Calu3 (cell line): ENCODE measurements at places on chromosomes 3 and 15. TPM values are rescaled to one million over a fixed set of nuclear protein-coding genes. Genes with fewer than 3 reads are reported as not detected.

DNA sequence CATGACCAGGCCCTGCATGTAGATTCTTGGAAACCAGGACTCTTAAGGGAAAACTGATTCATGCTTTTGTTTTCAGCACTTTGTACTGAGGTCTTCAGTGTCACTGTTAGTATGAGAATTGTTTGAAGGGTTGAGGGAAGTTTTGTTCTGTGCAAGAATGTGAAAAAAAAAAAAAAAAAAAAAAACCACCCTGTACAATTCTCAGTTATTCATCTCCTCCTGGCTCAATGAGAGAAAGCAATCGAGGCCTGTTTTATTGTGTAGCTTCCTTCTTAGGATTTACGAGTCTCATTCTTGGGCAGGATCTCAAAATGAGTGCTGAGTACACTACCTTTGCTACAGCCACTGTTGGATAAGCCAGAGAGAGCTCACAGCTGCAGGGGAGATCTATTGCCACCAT is 469.5 kb downstream of the CNTN4 start:
- no peaks in the 10 kb centered on the region for H3K4me1 ChIP-seq
- no peaks in the 10 kb centered on the region for H3K36me3 ChIP-seq
- no peak overlapping the region for H3K27ac ChIP-seq
- H3K4me3 ChIP-seq: no peak overlapping the region
- DNase-seq: no peak

NANOGP8 gene
- total RNA-seq: not detected in 2 replicates

THBS1 gene
- 81.2 and 199 TPM in 2 replicates for total RNA-seq

DNA sequence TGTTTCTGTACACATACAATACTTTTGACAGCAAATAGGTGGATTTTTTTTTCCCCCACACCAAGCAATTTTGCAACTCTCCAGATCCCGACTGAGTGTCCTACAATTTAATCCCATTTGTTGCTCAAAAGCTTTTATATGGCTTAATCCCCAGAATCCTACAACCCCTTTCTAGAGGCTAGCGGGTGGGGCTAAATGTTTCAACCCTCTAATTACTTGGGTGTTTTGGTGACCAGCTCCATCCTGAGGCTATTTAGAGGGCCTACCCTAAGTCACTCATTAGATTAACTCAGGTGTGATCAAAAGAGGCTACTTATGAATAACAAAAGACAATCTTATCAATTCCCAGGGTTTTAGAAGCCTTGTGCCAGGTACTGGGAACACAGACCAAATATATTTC is 21.0 kb upstream of the FBXL2 start:
- no peaks in the 10 kb centered on the region for H3K36me3 ChIP-seq
- no peak for DNase-seq
- no peaks in the 10 kb centered on the region for H3K4me1 ChIP-seq

GRCh38 chr3:57647292-57647940 is 45.5 kb downstream of the DENND6A start:
- H3K36me3 ChIP-seq: peaks cover 17% of the 10 kb centered on the region
- no peak for DNase-seq
- H3K4me3 ChIP-seq: no peak overlapping the region
- H3K27me3 ChIP-seq: no peaks in the 10 kb centered on the region
- H3K27ac ChIP-seq: no peak overlapping the region
- peaks cover 10% of the 10 kb centered on the region for H3K4me1 ChIP-seq

DNA sequence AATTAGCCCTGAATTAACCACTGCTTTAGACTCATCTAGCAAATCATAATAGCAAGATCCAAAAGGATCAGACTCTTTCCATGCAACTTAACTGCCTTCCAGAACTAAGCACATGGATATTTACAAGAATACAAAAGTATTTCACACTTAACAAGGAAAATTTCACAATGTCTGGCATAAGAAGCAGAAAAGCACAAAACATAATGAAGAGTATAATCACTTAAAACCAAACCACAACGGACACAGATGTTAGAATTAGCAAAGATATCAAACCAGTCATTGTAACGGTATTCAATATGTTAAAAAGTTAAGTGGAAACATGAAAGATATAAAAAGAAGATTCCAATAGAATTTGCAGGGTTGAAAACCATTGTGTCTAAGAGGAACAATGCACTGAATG is 51.5 kb upstream of the COL6A6 start:
- no peaks in the 10 kb centered on the region for H3K4me1 ChIP-seq
- H3K27ac ChIP-seq: no peak overlapping the region
- H3K4me3 ChIP-seq: no peak overlapping the region
- H3K36me3 ChIP-seq: no peaks in the 10 kb centered on the region
